ENCODE measurements at places on chromosomes 11 and 22. TPM values are rescaled to one million over a fixed set of nuclear protein-coding genes. Genes with fewer than 3 reads are reported as not detected.

- H3K27me3 ChIP-seq: no peaks in the 10 kb centered on the region
- peak; percentile 61 for DNase-seq
- H3K36me3 ChIP-seq: no peaks in the 10 kb centered on the region
Observed at GRCh38 chr11:6127881-6128280, 20.4 kb downstream of the OR56B4 start.

DNA sequence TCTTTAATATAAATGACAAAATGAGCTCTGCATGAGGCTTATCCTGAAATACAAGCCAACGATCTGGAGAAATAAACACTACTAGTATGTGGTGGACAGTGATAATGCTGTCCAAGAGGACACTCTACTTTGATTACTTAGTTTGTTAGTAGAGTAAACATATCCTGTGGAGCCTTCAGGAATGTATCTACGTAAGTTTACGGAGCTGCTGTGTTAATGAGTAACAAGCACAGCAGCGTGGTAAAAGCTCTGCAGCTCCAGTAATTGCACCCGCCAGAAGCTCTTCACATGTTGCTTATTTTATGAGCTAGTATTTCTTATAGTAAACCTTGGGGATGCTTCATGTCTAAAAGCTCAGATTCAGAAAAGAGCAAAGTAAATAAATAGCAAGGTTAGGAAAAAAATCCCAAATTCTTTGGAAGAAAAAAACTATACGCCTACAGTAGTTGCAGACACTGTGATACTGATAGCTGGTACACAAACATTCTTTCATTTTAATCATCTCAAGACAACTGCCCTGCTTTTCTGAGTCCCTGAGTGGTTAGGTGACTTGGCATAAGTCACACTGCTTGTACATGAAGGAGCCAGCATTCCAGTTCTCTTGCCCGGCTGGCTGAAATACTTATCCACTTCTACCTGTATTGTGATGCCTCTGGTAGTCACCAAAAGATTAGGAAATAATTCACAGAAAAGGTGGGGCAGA, 32.7 kb upstream of the CCDC34 start:
- no peak for DNase-seq
- no peak overlapping the region for H3K27ac ChIP-seq
- no peak overlapping the region for H3K4me3 ChIP-seq
- no peaks in the 10 kb centered on the region for H3K27me3 ChIP-seq

- H3K36me3 ChIP-seq: no peaks in the 10 kb centered on the region
- no peak overlapping the region for H3K27ac ChIP-seq
- no peak for DNase-seq
- H3K27me3 ChIP-seq: no peaks in the 10 kb centered on the region
- no peaks in the 10 kb centered on the region for H3K4me1 ChIP-seq
Observed at GRCh38 chr11:22199243-22199642, 6.4 kb downstream of the ANO5 start.

- no peaks in the 10 kb centered on the region for H3K27me3 ChIP-seq
- DNase-seq: no peak
- no peaks in the 10 kb centered on the region for H3K4me1 ChIP-seq
- no peaks in the 10 kb centered on the region for H3K36me3 ChIP-seq
- no peak overlapping the region for H3K4me3 ChIP-seq
- no peak overlapping the region for H3K27ac ChIP-seq
Observed at GRCh38 chr11:15800111-15800800, 556.1 kb downstream of the SOX6 start.

GRCh38 chr11:37503411-37504059, 905.5 kb upstream of the RAG2 start:
- H3K4me1 ChIP-seq: no peaks in the 10 kb centered on the region
- H3K27me3 ChIP-seq: no peaks in the 10 kb centered on the region
- no peak overlapping the region for H3K4me3 ChIP-seq
- no peaks in the 10 kb centered on the region for H3K36me3 ChIP-seq
- H3K27ac ChIP-seq: no peak overlapping the region

- no peaks in the 10 kb centered on the region for H3K4me1 ChIP-seq
- H3K27ac ChIP-seq: no peak overlapping the region
- no peaks in the 10 kb centered on the region for H3K36me3 ChIP-seq
- DNase-seq: no peak
Observed at GRCh38 chr22:48333323-48333763, 1494.3 kb downstream of the BRD1 start.

GRCh38 chr11:126511475-126512115, 156.1 kb downstream of the ST3GAL4 start:
- no peaks in the 10 kb centered on the region for H3K36me3 ChIP-seq
- H3K27ac ChIP-seq: no peak overlapping the region
- H3K4me1 ChIP-seq: no peaks in the 10 kb centered on the region
- no peaks in the 10 kb centered on the region for H3K27me3 ChIP-seq

GRCh38 chr11:69644071-69644961, 3.4 kb downstream of the CCND1 start:
- no peaks in the 10 kb centered on the region for H3K27me3 ChIP-seq
- peak; percentile 29 for DNase-seq
- no peak overlapping the region for H3K27ac ChIP-seq
- peaks cover 26% of the 10 kb centered on the region for H3K36me3 ChIP-seq
- no peak overlapping the region for H3K4me3 ChIP-seq

Gene MUC5AC
- not detected for total RNA-seq

Gene FUT4
- total RNA-seq: 4.4 TPM

Gene MS4A3
- total RNA-seq: not detected

Gene C11orf42
- not detected for total RNA-seq

Gene TIMM8B
- 77.0 TPM for total RNA-seq

Gene OR6T1
- not detected for total RNA-seq

Gene MRGPRX4
- not detected for total RNA-seq

Measured in endothelial cell of umbilical vein (primary cell).